ENCODE measurements at places on chromosomes 1 and 21. TPM values are rescaled to one million over a fixed set of nuclear protein-coding genes. Genes with fewer than 3 reads are reported as not detected.

CCDC27 gene
- total RNA-seq = not detected

DAB1 gene
- 0.38 TPM for total RNA-seq

AMPD1 gene
- total RNA-seq = not detected

DNM3 gene
- total RNA-seq = 1.9 TPM

TATDN3 gene
- total RNA-seq = 17.7 TPM

Data from naive thymus-derived CD4-positive, alpha-beta T cell (primary cell).